ENCODE measurements at places on chromosomes 7 and 10.

DNA sequence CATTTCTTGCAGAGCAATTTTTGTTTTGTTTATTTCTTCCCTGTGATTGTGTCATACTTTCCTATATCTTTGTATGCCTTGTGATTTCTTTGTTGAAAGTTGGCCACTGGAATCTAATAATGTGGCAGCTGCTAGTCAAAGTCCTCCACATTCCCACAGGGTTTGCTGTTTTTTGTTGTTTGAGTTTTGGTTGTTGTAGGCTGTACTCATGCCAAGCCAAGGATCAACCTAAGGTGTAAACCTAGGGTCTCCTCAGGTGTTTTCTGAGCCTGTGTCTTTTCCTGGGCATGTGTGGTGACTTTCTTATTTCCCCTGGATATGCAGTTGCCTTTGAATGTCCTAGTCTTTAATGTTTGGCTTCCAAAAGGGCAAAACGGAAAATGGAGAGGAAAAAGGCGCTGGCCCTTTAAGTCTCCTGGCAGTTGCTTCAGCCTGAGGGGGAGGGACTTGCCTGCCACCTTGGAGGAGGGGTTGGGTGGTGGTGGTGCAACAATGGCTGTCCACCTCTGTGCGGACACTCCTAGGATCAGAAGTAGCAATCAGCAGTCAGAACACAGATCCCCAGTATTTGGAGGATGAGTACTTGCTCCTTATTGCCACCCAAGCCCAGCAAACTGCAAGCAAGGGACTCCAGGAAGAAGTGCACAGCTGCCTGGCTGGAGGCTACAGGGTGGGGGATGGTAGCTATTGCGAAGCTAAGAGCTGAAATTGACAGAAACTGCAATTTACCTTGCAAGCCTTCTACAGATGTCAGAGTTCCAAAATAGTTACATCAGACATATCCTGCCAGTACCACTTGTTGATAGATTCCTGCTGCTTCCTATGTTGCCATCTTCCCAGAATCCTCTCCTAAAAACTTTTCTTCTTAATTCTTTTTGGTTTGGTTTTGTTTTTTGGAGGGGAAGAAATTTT is 5.6 kb upstream of the ZNF518A start:
- DNase-seq = no peak

DNA sequence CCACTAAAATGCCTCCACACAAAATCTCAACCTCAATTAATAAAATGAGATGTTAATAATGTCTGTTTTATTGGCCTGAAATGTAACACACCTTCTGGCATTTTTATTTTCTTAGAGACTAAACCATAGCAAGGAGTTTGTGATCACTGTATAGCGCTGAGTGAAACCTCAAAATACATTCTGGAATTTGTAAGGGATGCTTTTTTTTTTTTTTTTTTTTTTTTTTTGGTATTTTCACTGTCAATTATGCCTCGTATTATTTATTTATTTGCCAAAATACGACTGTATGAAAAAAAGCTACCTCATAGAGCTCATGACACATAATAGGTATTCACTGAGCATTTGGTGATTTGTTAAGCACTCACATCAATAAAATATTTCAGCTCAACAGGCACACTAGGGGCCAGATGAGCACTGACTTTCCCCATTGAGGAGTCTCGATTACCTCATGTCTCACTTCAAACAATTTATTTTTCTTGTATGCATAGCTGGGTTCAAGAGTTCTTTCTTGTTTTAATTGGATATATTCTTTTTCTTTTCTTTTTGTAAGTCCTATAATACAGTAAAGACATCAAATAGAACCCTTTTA is 36.5 kb downstream of the SEMA3C start:
- no peak for DNase-seq

DNA sequence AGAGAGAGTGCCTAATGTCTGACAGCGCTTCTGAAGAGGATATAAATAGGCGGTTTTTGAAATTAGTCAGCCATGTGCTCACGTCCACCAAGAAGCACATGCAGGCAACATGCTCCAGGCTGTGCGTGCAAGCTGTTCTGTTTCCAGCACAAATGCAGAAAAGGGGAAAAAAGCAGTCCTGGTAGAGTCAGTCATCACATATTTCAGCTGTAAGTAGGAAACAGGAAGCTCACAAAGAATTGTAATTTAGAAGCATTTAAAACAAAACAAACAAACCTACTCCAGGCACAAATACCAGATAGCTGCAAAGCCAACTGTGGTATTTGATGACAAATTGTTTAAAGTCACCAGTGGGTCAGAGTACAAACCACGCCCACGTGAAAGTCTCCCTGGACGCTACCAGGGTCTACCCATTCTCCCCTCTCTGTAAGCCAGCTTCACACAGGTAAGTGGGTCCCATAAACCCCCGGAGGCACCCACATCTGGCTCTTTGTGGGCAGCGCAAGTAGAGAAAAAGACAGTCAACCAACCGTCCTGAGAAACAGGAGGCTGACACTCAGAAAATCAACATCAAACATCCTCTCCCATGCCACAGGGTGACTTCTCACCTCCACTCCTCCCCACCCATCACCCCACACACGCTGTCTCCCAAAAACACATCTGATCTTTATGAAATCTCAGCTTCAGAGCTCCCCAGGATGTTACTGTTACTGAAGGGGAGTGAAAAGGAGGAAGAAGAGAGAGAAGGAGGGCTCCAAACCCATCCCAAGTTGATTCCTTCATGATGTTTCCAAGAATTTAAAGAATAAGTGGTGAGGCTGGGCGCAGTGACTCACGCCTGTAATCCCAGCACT is 186.4 kb downstream of the FAM107B start:
- peak; percentile 96 for DNase-seq

DNA sequence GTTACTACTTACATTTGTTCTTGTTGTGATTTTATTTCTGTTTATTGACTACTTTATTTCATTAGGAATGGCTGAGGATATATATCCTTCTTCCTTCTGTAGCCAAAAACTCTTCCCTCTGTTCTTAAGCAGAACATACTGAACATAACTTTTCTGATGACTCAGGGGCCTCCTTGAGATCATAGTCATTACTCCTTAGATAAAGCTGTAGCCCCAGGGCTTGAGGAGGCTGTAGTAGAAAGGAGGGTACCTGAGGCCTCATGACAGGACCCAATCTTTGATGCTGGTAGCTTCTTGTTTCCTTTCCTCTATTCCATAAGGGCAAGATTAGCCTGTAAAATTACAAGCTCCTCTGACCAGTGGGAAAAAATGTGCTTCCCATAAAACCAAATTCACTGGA is 41.2 kb upstream of the FGFR2 start:
- no peak for DNase-seq

GRCh38 chr10:116671274-116671926 is 50.6 kb downstream of the PNLIPRP2 start:
- no peak for DNase-seq

DNA sequence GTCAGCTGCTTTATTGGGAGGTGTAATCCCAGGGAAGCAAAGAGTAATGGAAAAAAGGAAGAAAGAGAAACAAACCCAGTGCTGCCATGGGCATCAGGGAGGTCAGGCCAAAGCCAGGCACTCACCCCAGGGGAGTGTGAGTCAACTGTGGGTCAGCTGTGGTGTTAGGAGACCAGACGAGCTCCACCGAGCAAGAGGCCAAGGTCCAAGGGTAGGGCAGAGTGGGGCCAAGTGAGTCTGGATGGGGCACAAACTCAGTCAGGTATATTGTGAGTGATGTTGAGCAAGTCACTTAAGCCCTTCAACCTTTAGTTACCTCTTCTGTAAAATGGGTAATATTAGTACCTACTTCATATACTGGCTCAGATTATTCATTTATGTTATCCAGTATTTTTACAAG is 30.4 kb upstream of the CDK13 start:
- DNase-seq = no peak

DNA sequence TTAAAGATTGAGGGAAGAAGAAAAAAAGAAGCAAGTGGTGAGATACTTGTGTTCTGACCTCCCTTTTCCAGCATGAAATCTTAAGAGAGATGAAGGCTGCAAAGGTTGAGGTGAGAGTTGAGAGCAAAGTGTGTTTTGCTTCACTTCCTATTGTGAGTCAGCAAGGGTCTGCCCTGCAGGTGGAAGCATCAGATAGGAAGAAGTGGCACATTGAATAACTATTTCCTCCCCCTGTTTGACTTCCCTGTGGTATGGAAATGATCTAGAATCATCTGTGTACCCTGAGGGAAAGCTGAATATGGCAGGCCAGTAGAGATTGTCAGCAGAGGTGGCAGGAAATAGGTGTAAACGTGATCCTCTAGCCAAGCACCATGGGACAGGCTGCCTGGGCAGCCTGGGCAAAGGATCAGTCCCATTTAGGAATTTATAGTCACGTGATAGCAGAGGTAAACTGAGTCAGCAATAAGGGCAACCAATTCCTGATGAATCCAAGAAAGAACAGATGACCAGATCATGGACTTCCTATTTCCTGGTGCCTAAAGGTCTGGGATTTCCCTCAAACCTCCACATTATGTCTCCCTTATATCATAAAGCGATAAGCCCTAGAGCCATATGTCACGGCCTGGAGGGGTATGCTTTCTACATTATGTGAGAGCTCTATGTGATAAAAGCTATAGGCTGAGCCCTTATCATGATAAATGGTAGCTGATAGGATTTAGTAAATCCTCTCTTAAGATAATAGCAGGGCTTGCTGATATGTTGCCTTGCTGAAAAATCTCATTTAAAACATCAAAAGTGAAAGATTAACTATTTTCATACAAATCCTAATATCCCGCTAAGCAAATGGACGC is 287.0 kb downstream of the MDFIC start:
- DNase-seq = no peak

GRCh38 chr10:91681361-91682276 is 48.7 kb upstream of the PPP1R3C start:
- no peak for DNase-seq

- no peak for DNase-seq
Observed at GRCh38 chr7:44755698-44756627, 7.3 kb downstream of the ZMIZ2 start.

- peak; percentile 7 for DNase-seq
Observed at GRCh38 chr10:99834410-99834809, 52.0 kb downstream of the ABCC2 start.

DNA sequence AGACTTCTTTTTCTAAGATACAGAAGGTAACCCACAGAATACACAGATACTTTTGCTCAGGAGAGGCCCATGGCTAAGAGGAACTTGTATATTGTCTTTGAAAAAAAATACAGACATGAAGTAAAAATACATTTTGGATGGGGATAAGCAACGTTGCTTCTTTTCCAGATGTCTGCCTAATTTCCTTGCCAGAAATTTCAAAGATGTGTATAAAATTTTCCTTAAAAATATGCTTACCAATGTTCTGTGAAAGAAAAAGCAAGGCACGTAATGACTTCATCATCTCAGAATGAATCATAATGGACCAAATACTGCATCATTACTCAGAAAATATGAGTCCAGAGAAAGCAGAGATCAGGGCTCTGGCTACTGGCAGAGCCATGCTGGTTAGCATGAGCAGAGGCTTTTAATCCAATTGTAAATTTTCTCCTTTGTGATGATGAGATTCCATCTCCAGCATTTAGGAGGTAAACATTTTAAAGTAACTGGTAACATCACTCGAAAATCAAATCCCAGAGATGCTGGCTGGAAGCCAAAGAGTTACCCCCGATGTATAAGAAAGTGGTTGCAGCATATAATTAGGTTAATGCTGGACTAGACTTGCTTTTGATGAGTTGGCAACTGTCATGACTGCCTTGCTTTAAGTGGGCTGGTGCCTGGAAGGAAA is 272.5 kb downstream of the SEMA3A start:
- no peak for DNase-seq

DNA sequence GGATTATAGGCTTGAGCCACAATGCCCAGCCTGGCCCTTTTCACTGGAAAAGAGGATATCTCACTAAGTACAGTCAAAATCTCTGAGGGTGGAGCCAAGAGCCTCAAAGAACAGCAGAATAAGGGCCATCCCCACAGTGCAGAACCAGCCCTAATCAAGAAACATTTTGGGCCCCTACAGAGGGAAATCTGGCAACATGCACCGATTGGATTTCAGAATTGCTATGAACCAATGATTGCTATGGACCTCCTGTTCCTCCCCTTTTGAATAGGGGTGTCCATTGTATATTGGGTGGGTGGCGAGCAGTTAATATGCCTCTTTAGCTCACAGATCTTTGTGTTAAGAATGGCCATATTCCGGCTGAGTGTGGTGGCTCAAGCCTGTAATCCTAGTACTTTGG is 42.7 kb downstream of the SKIDA1 start:
- DNase-seq = no peak

DNA sequence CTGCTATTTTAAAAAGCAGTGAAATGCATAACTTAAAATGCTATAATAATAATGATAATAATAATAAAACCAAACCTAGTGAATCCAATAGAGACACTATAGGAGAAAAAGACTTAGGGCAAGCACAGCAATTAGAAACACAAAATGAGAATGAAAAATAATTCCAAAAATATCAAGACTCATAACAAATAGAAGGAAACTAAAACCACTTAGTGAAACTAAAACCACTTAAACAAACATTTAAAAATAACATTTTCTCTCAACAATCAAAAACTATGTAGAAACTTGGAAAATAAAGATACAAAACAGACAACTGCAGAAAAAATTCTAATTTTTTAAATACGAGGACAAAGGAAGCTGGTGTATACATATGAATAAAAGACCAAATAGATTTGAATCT is 655.2 kb upstream of the NRG3 start:
- no peak for DNase-seq

GRCh38 chr10:60820093-60820754 is 41.9 kb downstream of the CDK1 start:
- DNase-seq = peak; percentile 50

GRCh38 chr7:94374721-94375566 is 19.8 kb upstream of the COL1A2 start:
- DNase-seq = peak; percentile 96

DNA sequence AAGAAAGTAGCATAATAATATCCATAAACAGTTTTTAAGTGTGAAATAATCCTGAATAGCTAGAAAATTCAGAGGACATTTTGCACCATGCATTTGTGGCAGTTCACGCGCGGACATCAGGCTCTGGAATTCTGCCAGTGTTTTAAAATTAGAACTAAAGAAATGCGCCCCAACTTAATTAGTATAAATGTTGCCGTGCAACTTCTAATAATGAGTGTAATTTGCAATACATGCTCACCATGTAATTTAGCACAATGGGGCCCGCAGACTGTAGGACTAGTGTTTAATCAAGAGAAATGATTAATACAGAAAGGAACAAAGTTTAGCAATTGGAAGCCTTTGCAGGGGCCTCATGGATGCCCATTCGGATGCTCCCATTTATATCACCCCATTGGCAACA is 96.6 kb downstream of the PTPRE start:
- DNase-seq = no peak

DNA sequence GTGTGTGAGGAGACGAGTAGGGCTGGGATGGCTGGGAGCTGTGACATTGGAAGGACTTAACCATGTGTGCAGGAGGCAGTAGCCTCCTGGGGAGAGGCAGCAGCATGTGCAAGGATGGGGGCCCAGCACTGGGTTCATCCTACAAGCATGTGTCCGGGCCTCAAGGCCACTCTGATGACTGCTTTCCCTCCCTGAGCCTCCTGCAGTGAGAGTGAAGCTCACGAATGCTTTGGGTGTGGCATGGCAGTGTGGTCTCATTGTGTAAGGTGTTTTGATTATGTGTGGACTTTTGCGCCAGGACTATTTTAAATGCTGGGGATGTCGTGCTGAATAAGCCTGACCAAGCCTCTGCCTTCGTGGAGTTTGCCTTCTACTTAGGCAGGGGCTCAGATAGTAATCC is 122.0 kb upstream of the INSYN2A start:
- DNase-seq = no peak

Measured in AG09319 (cell line).